ENCODE measurements at places on chromosomes 13 and 19.

DNA sequence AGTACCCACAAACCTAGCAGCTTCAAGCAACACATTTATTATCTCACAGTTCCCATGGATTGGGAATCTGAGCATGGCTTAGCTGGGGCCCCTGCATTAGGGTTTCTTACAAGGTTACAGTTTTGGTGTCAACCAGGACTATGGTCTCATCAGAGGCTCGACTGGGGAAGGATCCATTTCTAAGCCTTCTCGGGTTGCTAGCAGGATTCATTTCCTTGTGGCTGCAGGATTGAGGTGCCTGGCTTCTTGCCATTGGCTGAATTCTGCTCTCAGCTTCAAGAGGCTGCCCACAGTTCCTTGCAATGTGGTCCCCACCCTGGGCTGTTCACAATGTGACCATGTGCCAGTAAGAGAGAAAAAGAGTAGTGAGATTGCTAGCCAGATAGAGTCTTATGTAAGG lies 26.7 kb downstream of the ZNRF4 start:
- no peak for DNase-seq

GRCh38 chr13:78868991-78869390 lies 210.0 kb upstream of the OBI1 start:
- DNase-seq, result no peak

GRCh38 chr13:101401196-101401595 lies 15.1 kb downstream of the NALCN start:
- DNase-seq, result no peak

DNA sequence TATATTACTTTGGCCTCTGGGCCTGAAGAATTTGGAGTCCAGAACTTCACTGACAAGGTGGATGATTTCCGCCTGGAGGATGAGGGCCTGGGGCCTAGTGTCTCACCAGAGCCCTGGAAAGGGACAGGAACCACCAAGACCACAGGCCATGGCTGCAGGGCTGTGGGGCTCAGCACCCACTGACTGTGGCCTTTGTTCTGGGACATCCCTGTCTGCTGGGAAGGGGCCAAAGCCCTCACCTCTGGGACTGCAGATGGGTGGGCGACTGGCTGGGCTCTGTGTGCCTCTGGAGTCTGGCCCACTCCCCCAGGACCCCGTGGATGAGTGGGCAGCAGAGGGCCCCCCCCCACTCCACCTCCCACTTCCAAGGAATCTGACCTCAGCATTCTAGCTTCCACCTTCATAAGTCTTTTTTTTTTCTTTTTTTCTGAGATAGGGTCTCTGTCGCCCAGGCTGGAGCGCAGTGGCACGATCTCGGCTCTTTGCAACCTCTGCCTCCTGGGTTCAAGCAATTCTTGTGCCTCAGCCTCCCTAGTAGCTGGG lies 20.3 kb downstream of the CHST8 start:
- no peak for DNase-seq

- no peak for DNase-seq
Measured at GRCh38 chr13:101552786-101553185, 100.3 kb downstream of the ITGBL1 start.

- DNase-seq, result no peak
Measured at GRCh38 chr19:48836089-48837017, at the start of gene HSD17B14. Gene HSD17B14 (minus strand): TSS chr19:48836491. CDS start chr19:48836411, 80 bp downstream.

DNA sequence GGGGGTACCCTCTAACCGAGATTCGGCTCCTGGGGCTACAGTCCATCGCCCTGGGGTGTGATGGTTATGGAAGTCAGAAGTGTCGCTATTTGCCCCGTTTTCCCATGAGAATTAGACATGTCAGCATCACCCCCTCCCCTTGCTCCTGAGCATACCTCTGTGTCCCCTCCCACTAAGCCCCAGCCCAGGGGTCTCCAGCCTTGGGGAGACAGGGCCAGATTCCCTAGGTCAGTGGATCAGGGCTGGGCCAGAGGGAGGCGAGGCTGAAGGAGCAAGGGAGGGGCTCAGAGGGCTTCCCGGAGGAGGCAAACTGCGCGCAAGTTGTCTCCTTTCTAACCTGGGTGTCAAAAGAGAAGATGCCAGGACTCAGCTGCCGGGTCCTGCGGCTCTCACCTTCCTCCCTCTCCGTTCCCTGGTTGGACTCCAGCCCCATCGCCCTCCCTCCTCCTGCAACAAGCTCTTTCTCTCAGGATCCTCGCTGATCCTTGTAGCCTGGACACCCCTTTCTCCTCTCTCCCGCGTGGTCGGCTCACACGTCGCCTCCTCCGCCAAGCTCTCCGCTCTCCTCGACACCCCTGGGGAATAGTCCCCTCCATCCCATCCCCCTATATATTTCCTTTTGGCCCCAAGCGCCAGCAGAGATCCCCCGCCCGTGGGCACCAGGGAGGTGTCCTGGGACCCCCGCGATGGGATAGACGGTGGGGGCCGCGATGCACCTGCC lies 459 bp upstream of the TMEM59L start:
- no peak for DNase-seq

- peak; percentile 48 for DNase-seq
Measured at GRCh38 chr13:76879203-76879882, 6.9 kb downstream of the KCTD12 start.

All from CD4-positive, alpha-beta memory T cell (primary cell).